ENCODE measurements at places on chromosomes 16 and 17. TPM values are rescaled to one million over a fixed set of nuclear protein-coding genes. Genes with fewer than 3 reads are reported as not detected.

- no peaks in the 10 kb centered on the region for H3K36me3 ChIP-seq
- no peaks in the 10 kb centered on the region for H3K4me1 ChIP-seq
- no peak overlapping the region for H3K27ac ChIP-seq
Measured at GRCh38 chr16:82580298-82580890, 46.4 kb upstream of the CDH13 start.

- H3K4me1 ChIP-seq = peaks cover 8% of the 10 kb centered on the region
- H3K36me3 ChIP-seq = no peaks in the 10 kb centered on the region
- no peaks in the 10 kb centered on the region for H3K27me3 ChIP-seq
- peak; percentile 76 for DNase-seq
- no peak overlapping the region for H3K4me3 ChIP-seq
Measured at GRCh38 chr16:65154321-65154720, 32.5 kb upstream of the CDH11 start.

- DNase-seq = no peak
- H3K36me3 ChIP-seq = no peaks in the 10 kb centered on the region
- no peak overlapping the region for H3K4me3 ChIP-seq
- H3K27ac ChIP-seq = no peak overlapping the region
- H3K27me3 ChIP-seq = no peaks in the 10 kb centered on the region
Measured at GRCh38 chr16:89176147-89176690, 4.7 kb downstream of the CDH15 start.

DNA sequence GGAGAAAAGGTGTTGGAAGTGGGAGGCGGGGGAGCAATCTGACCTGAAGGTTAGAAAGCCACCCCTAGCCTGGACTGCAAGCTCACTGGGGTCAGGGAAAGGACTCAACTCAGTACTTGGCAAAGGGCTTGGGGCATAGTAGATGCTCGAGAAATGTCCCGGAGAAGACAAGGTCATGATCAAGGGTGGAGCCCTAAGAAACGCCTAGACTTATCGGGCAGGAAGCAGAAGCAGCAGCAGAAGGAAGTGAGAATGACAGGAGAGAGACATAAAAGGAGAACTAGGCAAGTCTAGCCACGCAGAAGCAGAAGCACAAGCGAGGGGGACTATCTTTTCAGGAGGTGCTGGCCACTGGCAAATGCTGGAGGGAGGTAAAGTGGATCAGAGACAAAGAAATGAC is 10.2 kb downstream of the COTL1 start:
- H3K27me3 ChIP-seq = no peaks in the 10 kb centered on the region
- no peak for DNase-seq
- no peak overlapping the region for H3K4me3 ChIP-seq
- H3K4me1 ChIP-seq = peaks cover 13% of the 10 kb centered on the region
- no peaks in the 10 kb centered on the region for H3K36me3 ChIP-seq

The CACNB1 gene
- 13.1 TPM for total RNA-seq

DNA sequence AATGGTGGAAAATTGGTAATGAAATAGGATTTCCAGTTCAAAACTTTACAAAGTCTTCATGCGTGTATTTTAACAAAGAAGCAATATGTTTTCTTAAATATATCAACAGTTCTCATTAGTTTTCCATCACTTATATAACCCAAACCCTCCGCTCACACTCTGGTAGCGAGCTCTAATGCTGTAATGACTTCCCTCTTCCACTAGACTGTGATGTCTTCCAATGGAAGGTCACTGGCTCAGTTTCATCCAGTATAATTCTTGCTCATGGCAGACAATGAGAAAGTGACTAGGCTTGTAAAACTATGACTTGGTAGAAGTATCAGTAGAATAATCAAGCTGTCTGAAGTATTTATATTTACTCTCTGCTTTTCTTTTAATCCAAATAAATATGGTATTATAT is 32.8 kb downstream of the NETO2 start:
- peak; percentile 53 for DNase-seq
- no peaks in the 10 kb centered on the region for H3K4me1 ChIP-seq
- H3K27me3 ChIP-seq = no peaks in the 10 kb centered on the region
- no peak overlapping the region for H3K27ac ChIP-seq
- no peaks in the 10 kb centered on the region for H3K36me3 ChIP-seq

The SLC38A7 gene
- total RNA-seq = 27.8 TPM

- no peaks in the 10 kb centered on the region for H3K36me3 ChIP-seq
- H3K27me3 ChIP-seq = no peaks in the 10 kb centered on the region
- no peak for DNase-seq
- no peaks in the 10 kb centered on the region for H3K4me1 ChIP-seq
- no peak overlapping the region for H3K4me3 ChIP-seq
- no peak overlapping the region for H3K27ac ChIP-seq
Measured at GRCh38 chr17:28961391-28961790, 10.1 kb upstream of the PHF12 start.

The TMEM235 gene
- total RNA-seq = not detected

DNA sequence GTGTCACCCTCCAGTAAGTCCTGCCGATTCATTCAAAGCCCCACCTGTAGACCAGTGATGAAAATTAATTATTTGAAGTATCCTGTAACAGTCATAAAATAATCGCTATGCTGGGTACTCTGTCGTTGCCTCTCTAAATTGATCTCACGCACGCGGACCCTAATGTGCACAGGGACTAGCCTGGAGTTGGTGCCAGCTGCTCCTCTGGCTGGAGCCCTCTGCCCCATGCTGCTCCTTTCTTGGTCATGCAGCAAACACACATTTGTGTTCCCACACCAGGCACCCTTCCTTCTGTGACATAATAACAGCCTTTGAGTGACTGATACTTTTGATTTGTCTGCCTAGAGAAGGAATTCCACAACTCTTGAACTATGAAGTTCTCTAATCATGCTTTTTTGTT is 16.0 kb downstream of the RAB11FIP3 start:
- no peaks in the 10 kb centered on the region for H3K36me3 ChIP-seq
- H3K4me3 ChIP-seq = no peak overlapping the region
- H3K27ac ChIP-seq = 0 out of 2 replicates have a peak overlapping the region, but pooled peaks have one; percentile 59
- no peak for DNase-seq
- H3K4me1 ChIP-seq = no peaks in the 10 kb centered on the region

- no peak overlapping the region for H3K27ac ChIP-seq
- no peaks in the 10 kb centered on the region for H3K36me3 ChIP-seq
- H3K4me1 ChIP-seq = no peaks in the 10 kb centered on the region
- no peak for DNase-seq
- H3K4me3 ChIP-seq = no peak overlapping the region
Measured at GRCh38 chr17:83062011-83062817, 17.2 kb upstream of the METRNL start.

GRCh38 chr16:48003206-48003907 is 152.4 kb downstream of the ABCC12 start:
- no peaks in the 10 kb centered on the region for H3K27me3 ChIP-seq
- H3K36me3 ChIP-seq = no peaks in the 10 kb centered on the region
- peak; percentile 58 for DNase-seq
- H3K27ac ChIP-seq = no peak overlapping the region
- no peak overlapping the region for H3K4me3 ChIP-seq

The NOXO1 gene
- total RNA-seq = 1.2 TPM

GRCh38 chr16:69823831-69824563 is 61.9 kb downstream of the WWP2 start:
- no peaks in the 10 kb centered on the region for H3K36me3 ChIP-seq
- no peaks in the 10 kb centered on the region for H3K27me3 ChIP-seq
- no peak for DNase-seq
- peak overlapping the region; percentile 50 for H3K27ac ChIP-seq
- H3K4me3 ChIP-seq = no peak overlapping the region

DNA sequence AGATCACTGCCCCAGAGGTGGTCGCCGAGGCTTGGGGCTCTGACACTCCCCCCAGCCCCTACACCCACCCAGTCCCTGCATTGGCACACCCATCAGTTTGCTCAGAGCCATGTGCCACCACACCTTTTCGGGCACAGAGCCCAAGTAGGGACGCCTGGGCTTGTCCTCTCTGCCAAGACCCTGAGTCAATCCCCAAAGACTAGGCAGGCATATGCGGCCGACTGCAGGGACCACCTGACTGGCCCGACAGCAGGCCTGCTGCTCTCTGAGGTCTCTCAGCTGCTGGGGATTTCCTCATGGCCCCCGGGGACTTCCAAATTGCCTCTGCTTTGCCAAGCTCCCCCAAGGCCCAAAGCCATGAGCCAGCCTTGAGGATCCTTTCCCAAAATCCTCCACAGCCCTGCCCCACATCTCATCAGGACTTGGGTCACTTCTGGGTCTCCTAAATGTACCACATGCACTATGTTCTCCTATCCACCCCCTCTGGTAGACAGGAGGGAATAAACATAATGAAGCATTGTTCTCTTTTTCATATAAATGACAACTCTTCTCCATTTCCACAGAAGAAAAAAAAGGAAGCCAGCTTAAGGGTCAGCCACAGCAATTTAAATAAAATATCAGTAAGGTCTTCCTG is 30.6 kb downstream of the MYO18A start:
- peaks cover 23% of the 10 kb centered on the region for H3K4me1 ChIP-seq
- peak overlapping the region; percentile 24 for H3K27ac ChIP-seq
- no peaks in the 10 kb centered on the region for H3K36me3 ChIP-seq
- peak overlapping the region; percentile 57 for H3K4me3 ChIP-seq
- H3K27me3 ChIP-seq = no peaks in the 10 kb centered on the region
- no peak for DNase-seq

- H3K36me3 ChIP-seq = no peaks in the 10 kb centered on the region
- H3K4me1 ChIP-seq = peaks cover 8% of the 10 kb centered on the region
- H3K27me3 ChIP-seq = no peaks in the 10 kb centered on the region
- no peak for DNase-seq
- H3K27ac ChIP-seq = no peak overlapping the region
Measured at GRCh38 chr17:75839942-75840798, 4.0 kb downstream of the UNC13D start.

The CES3 gene
- total RNA-seq = 1.0 TPM

The COPRS gene
- total RNA-seq = 50.9 TPM

- no peak overlapping the region for H3K4me3 ChIP-seq
- H3K27me3 ChIP-seq = no peaks in the 10 kb centered on the region
- no peak for DNase-seq
- peaks cover 7% of the 10 kb centered on the region for H3K36me3 ChIP-seq
- H3K27ac ChIP-seq = no peak overlapping the region
Measured at GRCh38 chr16:53266156-53266555, 168.1 kb upstream of the RBL2 start.

DNA sequence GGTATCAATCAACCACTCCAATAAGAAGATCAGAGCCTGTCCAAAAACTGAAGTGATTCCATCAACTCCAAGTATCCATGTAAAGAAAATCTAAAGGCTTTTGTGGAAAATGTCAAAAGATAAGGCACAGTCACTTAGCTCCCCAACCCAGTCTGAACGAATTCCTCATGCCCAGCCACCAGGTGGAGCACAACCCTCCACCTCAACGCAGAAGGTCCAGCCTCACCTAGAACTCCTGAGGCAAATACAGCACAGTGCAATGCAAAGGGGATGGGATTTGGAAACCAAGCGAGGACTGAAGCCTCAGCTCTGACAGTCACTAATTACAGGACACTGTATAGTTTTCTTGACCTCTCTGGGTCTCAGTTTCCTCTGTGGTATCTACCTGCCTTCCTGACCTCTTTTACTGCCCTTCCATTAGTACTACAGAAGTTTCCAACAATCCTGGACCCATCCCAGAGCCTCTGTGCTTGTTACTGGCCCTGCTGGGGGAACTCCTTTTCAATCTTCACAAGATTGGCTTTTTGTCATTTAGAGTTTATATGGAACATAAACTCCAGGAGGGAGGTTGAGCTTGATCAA is 2.0 kb downstream of the NCBP3 start:
- peak; percentile 81 for DNase-seq
- H3K4me1 ChIP-seq = peaks cover 11% of the 10 kb centered on the region
- H3K4me3 ChIP-seq = no peak overlapping the region
- H3K36me3 ChIP-seq = peaks cover 31% of the 10 kb centered on the region
- H3K27ac ChIP-seq = no peak overlapping the region

DNA sequence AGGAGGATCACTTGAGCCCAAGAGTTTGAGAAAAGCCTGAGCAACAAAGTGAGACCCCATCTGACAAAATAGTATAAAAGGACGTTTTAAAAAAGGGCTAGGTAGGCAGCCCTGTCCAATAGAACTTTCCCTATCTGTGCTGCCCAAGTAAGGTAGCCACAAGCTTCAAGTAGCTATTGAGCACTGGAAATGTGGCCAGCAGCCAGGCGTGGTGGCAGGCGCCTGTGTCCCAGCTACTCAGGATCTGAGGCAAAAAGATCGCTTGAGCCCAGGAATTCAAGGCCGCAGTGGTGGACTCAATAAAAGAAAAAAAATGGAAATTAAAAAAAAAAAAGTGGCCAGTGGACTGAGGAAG is 1.5 kb upstream of the NQO1 start:
- H3K27ac ChIP-seq = peak overlapping the region; percentile 99
- H3K36me3 ChIP-seq = no peaks in the 10 kb centered on the region
- peaks cover 32% of the 10 kb centered on the region for H3K4me1 ChIP-seq
- peak overlapping the region; percentile 62 for H3K4me3 ChIP-seq

The CYGB gene
- total RNA-seq = 2.1 TPM

Data from GM23338 (cell line).